ELR (cell line): ENCODE measurements at places on chromosomes 7 and 10.

DNA sequence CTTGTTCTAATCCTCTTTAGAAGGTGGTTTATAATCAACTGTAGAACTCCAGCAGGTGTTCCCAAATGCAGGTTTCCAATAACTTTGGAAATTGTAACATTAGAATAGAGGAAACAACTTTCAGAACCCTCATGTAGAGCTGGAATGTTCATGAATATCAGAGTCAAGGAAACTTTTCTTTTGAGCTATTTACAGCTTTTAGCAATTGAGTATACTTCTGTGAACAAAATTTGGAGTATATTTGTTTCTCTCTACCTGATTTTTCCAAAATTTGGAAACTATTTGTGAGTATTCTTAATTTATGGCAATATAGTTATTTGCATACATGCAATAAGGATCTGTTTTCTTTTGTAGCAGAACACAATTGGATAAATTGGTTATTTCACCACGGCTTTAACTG is 2.8 kb upstream of the CFAP43 start:
- no peak for DNase-seq

- DNase-seq = no peak
These were observed 203.8 kb downstream of the ZMYND11 start for GRCh38 chr10:339038-339391.

- no peak for DNase-seq
These were observed 141.3 kb downstream of the JMJD1C start for GRCh38 chr10:63324495-63324854.

DNA sequence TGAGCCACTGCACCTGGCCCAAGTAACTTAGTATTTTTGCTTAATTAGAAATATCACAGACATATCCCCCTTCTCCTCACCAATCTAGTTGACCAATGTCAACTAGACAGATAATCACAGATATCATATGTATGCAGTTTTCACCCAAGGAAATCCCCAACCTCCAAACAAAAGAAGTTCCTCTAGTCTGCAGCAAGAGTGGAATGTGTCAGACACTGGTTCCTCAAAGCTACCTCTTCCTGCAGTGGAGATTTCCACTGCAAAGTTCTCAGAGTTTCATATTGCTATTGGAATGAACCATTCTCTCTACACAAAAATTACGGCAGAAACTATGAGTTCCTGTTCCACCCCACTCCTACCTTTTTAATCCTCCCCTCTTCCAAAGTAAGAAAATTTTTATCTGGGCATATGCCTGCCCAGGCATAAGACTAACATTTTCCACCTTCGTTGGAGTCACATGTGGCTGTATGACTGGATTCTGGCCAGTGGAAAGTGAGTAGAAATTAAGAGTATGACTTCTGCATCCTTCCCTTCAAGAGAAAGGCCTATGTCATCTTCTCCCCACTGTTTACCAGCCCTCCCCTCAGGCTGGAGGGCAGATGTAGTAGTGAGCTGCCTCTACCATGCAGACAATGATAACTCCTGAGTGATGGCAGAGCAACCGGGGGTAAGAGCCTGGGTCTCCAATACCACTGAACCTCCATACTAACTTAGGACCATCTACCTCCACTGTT is 103.0 kb downstream of the MYOF start:
- peak; percentile 39 for DNase-seq

DNA sequence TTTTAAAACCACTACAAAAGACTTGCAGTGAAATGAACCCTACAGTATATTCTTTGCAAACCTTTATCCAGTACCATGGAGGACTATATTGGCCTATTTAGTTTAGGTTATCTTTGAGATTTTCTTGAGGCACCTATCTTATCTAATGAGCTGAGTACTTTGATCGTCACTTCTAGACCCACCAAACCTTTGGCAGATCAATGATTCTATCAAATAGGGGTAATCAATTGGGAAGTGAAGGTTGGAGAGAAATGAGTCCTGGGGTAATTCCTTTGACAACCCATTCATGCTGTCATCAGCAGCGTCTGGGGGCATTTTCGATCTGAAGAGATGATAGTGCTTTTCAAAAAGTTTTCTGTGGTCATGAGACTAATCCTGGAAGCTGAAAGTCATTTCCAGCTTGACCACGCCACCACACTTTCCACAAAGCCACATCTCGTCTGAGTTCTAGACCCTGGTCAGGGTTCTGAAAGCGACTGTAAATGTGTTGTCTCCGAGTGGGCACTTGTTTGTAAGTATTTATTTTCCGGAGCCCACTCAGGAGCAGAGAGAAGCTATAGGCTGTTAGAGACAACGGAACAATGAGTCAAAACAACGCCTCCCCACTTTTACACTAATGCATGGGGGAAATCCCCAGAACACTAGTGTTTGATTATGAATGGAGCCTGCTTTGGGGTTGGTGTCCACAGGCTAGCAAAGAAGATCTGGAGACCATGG is 4.8 kb downstream of the EGR2 start:
- DNase-seq = no peak

DNA sequence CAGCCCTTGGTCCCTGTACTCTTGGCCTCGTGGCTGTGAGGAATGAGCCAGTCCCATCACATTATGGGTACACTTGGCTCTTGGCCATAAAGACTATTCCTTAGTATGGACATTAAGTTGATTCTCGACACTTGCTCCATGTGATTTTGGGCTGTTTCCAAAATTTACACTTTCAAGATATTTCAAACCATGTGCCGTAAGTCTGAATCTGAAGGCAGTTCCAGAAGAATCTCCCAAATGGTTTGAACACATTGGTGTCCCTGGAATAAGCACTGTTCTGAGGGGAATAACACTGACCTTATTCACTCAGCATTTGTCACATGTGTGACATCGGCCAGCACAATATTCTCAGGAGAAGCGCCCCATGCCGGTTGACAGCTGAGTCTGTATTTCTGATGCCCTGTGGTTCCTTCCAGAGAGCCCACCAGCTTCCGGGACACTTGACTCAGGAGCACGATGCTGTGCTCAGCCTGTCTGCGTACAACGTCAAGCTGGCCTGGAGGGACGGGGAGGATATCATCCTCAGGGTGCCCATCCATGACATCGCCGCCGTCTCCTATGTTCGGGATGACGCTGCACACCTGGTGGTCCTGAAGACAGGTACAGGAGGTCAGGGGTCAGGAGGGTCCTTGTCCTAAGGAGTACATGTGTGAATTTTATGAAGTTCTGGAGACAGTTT is 24.6 kb downstream of the NACAD start:
- no peak for DNase-seq
